Cardiac muscle cell (in vitro differentiated cells and primary cell): ENCODE measurements at places on chromosomes 1 and 21. TPM values are rescaled to one million over a fixed set of nuclear protein-coding genes. Genes with fewer than 3 reads are reported as not detected.

The CFHR1 gene
- polyA plus RNA-seq = not detected in 2 replicates

The COG2 gene
- 27.4 and 28.7 TPM in 2 replicates for polyA plus RNA-seq

The SLC25A44 gene
- polyA plus RNA-seq = 13.8 and 18.1 TPM in 2 replicates

The WDR64 gene
- not detected in 2 replicates for polyA plus RNA-seq

The LORICRIN gene
- 0.19 TPM in 1 of 2 replicates, not detected in the other for polyA plus RNA-seq

The CD1E gene
- not detected in 2 replicates for polyA plus RNA-seq

DNA sequence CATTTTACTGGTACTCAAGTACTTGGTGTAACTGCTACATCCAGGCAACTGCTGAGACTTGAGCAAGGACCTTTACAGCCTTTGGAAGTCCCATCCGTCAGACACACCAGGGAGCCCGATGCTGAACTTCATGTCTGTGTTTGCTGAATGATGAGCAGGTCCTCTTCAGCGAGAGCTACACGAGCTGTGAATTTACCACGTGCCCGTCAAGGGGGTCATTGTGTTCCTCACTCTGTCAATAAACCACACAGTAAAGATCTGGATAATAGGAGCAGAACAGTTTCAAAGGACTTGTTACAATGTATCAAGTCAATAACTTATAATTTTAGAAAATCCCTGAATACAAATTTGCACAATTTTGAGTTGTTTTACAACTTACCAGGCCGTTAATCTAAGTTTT lies 427.2 kb downstream of the KIF26B start:
- no peak for DNase-seq

- no peak for DNase-seq
These were observed 240.2 kb downstream of the SIPA1L2 start for GRCh38 chr1:232389744-232390143.

DNA sequence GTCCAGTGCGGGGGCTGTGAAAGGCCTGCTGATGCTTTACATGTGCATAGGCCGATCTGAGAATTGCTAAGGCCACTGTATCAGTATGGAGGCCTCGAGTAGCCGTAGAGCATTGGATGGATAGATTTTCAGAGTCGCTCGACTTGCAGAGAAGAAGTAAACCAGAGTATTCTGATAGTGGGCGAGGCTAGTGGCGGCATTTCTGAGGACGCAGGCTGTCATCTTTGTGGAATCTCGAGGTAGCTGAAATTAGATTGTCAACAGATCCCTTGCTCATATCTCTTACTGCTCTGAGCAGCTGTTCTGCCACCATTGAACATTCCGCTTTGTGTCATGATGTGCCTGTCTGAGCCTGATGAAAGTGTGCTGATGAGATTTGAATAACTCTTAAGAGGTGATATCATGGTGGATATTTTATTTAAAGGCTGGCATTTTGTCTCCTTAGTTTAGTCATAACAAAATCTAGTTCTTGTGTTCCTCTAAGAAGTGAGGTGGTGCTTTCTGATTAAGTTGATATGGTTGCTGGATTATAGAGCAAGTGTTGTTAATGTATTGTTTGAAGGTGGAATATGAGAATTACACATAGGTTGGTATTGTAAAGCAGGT lies 1.5 kb downstream of the KIF1B start:
- no peak for DNase-seq
